ENCODE measurements at places on chromosomes 13 and 19.

DNA sequence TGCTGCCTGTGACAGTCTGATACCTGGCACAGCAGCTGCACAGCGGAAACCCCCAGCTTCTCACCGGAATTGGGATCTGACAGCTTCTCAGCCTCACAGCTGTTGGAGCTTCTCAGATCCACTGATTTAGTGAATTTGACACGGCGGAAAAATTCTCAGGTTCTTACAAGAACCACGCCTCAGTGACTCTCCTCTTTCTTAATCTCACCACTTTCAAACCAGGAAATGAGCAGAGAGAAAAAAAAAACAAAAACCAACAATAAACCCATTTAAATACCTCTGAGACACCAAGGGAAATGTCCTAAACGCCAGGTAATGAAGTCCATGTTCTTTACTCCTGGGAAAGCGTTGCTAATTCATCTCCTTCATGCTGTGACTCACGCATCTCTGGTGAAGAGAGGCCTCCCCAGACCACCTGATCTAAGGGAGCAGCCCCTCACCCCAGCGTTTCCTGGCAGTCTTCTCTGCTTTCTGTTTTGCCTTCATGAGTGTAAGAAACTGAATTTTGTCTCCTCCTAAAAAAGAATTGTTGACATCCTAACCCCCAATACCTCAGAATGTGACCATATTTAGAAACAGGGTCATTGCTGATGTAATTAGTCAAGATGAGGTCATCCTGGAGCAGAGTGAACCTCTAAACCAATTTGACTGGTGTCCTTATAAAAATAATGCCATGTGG, 15.9 kb upstream of the IZUMO2 start:
- no peak for DNase-seq

- no peak for DNase-seq
These were observed 89.2 kb downstream of the KCNRG start for GRCh38 chr13:50104493-50104892.

- DNase-seq = no peak
These were observed 15.4 kb downstream of the NLRP12 start for GRCh38 chr19:53808710-53809125.

- DNase-seq = no peak
These were observed 20.3 kb upstream of the RNASEH2B start for GRCh38 chr13:50889317-50889716.

GRCh38 chr13:29713839-29714238, 118.4 kb upstream of the SLC7A1 start:
- no peak for DNase-seq

GRCh38 chr13:111011899-111012298, 97.0 kb upstream of the ANKRD10 start:
- no peak for DNase-seq

DNA sequence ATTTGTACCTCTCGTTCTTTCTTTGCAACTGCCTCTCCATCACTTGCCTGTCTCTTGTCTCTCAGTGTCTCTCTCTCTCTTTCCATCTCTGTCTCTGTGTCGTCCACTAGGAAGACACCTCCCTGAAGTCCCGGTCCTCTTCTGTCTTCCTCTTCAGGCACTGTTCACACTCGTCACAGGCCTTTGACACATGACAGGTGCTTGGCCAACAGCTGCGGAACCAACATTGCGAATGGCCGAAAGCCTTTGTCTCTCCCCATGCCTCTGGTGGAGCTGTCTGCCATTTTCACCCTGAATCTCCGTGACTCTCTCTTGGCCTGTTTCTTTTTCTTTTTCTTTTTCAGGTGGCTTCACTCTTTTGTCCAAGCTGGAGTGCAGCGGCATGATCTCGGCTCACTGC, 2.8 kb downstream of the HIPK4 start:
- DNase-seq = no peak

DNA sequence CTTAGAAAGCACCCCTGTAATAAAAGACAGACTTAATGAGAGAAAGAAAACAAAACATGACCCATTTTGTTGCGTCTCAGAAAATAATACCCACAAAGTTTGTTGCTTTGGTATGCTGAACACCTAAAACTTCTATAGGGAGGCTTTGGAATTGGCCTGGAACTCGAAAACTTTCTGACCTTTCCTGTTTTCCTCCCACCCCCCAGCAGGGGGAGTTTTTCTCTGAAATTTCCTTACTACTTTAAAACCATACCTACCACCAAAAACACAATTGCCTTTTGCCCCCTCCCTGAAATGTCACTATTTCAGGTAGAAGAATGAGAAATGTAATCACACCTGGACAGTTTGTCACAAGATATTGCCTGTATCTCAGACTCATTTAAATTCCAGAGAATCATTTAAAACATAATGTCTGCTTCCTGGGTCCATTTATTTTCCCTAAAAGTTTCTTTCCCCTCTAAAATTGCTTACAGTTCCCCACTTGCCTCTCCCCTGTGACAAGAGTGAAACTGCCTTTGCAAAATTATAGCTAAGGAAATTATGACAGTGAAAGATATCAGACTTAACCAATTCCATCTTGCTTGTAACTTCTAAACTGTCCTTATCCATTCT, 2700.2 kb downstream of the PCDH9 start:
- DNase-seq = no peak

- no peak for DNase-seq
These were observed 40.9 kb upstream of the UFM1 start for GRCh38 chr13:38308736-38309135.

GRCh38 chr13:48096670-48097069, 1.8 kb upstream of the MED4 start:
- DNase-seq = no peak

- no peak for DNase-seq
These were observed 5.2 kb downstream of the AKT2 start for GRCh38 chr19:40279761-40280607.

DNA sequence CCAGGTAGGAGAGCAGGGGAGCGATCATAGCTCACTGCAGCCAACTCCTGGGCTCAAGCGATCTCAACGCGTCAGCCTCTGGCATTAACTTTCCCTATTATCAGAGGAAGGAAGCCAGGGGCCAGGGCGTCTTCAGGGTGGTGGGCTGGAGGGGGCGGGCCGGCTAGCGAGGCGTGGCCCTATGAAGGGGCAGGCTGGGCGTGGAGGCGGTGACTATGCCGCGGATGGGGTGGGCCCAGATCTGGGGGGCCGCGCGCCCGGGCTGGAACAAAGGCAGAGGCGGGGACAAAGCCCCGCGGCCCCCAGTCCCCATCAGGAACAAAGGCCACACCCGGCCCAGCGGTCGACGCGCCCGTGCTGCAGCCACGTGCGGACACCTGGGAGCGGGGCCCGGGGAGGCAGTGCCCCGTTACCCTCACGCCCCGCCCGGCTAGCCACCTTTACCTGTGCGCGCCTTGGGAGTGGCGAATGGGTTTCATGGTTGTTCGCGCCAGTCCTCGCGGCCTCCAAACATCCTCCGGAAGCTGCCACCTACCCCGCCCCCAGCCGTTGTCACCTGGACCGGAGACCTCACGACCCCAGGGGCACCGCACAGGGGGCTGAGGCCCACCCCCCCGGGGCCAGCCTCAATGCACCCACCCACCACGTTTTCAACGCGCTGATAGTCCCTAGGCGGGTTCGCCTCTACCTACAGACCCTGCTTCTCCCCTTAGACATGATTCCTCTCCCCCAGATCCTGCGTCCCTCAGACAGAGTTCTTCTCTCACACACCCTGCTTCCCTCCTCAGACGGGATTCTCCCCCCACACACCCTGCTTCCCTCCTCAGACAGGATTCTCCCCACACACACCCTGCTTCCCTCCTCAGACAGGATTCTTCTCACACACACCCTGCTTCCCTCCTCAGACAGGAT, 5.4 kb upstream of the TRIM28 start:
- no peak for DNase-seq

DNA sequence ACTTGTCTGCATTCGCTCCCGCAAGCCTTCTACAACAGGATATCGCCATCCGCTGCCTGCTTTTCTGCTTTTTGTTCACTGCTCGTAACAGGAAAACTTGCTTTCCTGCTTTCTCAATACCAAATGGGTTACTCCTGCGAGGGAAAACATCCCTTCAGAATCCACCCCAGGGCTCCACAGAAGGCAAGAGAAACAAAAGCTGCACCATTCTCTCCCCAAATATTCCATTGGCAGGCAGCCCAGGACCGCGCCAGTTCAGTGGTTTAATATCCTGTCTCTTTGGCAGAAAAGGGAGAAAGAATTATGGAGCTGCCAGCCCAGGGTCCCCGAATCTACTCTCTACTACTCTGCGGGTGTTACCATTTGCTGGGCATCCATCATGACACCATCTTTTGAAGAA, 84.7 kb upstream of the DOCK9 start:
- no peak for DNase-seq

DNA sequence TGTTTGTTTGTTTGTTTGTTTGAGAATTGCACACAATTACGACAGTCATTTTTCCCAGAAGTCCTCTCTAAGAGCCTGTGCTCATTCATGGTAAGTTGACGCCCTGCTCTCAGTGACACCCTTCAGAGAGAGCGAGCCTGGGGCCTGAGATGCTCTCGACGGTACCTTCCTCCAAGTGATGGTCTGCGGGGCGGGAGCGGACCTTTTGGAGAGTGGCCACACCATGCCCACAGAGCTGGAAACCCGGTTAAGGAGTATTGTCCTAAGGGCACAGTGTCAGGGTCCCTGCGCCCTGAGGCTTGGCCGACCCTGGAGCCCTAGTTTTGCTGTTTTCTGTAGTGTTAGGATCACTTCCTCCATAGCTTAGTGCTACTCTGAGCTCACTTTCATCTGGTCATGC, 3.6 kb downstream of the POP4 start:
- no peak for DNase-seq

DNA sequence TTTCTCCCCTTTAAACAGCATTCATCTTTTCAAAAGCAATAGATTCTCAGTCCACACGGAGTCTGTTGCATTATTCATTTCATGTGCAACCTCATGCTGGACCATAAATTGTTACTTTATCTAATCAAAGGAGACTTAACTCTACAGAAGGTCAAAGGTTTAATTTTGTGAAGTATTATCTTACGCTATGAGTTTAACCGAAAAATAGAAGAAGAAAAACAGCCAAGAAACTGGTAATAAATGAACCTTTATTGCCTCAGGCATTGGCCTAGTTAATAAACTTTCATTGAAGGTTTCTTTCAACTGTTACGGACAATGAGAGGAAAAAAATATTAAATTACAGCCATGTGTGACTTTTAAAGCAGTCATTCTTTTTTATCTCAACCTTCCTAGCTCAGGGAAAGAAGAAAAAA, 223.6 kb downstream of the DACH1 start:
- DNase-seq = no peak

GRCh38 chr13:42066542-42066941, 18.1 kb downstream of the DGKH start:
- DNase-seq = no peak

GRCh38 chr13:106003651-106004050, 531.8 kb downstream of the EFNB2 start:
- no peak for DNase-seq

DNA sequence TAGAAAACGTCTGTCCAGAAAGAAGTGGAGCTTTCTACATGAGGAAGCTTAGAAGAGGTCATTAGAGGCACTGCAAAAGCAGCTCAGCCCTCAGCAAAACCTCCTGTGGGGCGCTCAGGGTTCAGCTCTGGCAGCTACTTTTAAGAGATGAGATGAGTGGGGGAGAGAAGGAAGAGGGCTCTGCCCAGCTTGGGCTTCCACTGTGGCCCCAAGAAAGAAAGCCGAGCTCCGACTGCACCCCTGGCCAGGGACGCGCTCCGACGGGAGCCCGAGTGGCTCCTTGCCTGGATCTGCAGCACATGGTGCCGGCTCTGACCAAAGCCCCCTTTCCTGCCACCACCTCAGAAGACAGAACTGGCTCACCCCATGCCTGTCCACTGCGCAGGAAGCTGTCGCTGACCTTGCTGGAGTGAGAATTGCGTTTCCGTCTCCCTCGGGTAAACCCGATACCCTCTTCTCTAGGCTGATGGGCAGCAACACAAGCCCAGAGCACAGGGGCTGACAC, 36.4 kb downstream of the NAXD start:
- DNase-seq = no peak

GRCh38 chr19:15471639-15472101, 7.3 kb upstream of the RASAL3 start:
- DNase-seq = no peak

- DNase-seq = no peak
These were observed 991.6 kb upstream of the SLC10A2 start for GRCh38 chr13:104057861-104058260.

DNA sequence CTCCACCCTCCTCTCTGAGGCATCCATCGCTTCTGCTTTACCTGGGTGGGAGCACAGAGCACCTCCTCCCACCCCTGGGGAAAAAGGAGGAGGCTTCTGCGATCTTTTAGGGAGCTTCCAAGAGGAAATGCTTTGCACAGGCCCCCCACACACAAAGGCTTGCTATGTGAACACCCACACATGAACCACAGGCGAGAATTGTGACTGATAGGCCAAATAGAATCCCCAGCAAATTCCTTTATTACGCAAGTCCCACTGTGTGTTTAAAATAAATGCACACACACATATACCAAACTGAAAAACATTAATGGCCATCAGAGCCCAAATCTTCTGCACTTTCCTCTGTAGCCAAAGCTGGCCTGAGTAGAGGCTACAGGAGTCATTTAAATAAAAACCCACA, 50.6 kb downstream of the HSPH1 start:
- no peak for DNase-seq

DNA sequence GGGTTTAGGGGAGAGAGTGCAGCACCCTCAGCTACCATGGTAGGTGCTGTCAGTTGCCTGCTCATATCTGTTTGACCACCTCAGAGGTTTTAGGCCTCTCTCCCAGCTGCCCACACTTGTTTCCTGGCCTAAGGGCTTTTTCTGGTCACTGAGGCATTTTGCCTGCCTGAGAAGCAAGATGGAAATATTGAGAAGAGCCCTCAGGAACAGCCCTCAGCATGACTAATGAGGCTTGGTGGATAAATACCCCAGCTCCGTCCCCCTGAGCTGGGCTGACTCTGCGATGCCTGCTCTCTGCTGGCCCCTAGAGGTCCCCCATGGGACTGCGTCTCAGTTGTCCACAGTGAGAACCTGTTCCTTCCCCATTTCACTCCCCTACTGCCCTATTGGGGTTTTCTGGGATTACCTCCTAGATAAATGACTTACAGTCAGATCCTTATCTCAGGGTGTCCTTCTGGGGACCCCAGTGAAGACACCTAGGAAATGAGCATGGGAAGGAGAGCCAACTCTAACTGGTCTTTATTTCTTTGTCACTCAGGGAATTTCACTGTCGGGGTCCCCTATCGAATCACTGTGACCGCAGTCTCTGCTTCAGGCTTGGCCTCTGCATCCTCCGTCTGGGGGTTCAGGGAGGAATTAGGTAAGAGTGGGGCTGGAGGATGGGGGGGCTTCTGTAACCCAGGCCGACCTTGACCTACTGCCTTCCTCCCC, 13.3 kb downstream of the PALM3 start:
- DNase-seq = no peak

- DNase-seq = no peak
These were observed 7.6 kb upstream of the NALCN start for GRCh38 chr13:101423872-101424271.

- DNase-seq = no peak
These were observed 1.7 kb downstream of the MIER2 start for GRCh38 chr19:342801-343421.

DNA sequence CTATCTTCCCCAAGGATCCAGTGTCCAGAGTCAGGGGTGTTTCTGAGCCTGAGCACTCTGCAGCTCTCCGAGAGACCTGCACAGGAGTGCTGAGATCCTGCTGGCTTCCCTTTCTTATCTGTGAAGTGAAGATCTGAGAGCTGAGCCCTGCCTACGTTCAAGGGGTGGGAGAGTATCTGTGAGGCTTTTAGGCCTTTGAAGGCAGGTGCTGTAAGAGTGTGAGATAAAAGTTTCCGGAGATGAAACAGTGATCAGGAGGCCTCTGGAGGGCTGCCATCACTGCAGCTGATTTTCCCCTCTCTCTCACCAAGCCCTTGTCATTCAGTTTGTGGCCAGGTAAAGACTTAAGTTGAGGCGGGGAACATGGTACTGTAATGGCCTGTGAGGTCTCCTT, 83.1 kb downstream of the AKAP11 start:
- DNase-seq = no peak

- no peak for DNase-seq
These were observed 457.3 kb downstream of the EFNB2 start for GRCh38 chr13:106078191-106078590.
